Right lung (tissue), 10 donors: ENCODE measurements at places on chromosomes 6 and 20.

- DNase-seq, result no peak
Measured at GRCh38 chr6:158789115-158789917, 29.9 kb downstream of the EZR start.

- DNase-seq, result no peak
Measured at GRCh38 chr6:4932228-4932903, 71.5 kb downstream of the RPP40 start.

GRCh38 chr20:22574545-22575086, 9.8 kb downstream of the FOXA2 start:
- no peak for DNase-seq

- no peak for DNase-seq
Measured at GRCh38 chr20:53870426-53871315, 199.7 kb downstream of the BCAS1 start.

GRCh38 chr6:125392682-125393081, 90.9 kb upstream of the HDDC2 start:
- DNase-seq, result no peak

- DNase-seq, result no peak
Measured at GRCh38 chr20:54535746-54536145, 60.4 kb downstream of the DOK5 start.

DNA sequence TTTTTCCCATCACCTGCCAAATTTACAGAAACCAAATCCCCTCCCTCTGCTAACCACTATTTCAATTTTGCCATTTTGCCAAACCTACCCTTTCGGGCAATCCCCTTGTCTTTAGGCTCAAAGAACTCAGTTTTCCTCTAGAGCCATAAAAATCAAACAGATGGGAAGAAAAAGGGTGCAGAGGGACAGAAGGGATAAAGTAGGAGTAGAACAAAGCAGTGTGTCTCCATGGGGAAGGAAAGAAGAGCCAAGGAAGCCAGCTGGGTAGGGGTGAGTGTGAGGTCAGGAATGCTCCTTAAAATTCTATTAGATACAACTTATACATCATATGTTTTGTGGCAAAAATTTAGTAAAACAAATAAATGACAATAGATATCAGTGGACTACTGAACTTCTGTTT, 316.5 kb downstream of the BTBD9 start:
- peak; percentile 40 for DNase-seq

- no peak for DNase-seq
Measured at GRCh38 chr20:18360635-18361034, 72.3 kb downstream of the ZNF133 start.

GRCh38 chr6:140269591-140270165, 895.2 kb upstream of the CITED2 start:
- DNase-seq, result no peak

- DNase-seq, result no peak
Measured at GRCh38 chr20:50533061-50533460, 22.9 kb downstream of the PTPN1 start.

DNA sequence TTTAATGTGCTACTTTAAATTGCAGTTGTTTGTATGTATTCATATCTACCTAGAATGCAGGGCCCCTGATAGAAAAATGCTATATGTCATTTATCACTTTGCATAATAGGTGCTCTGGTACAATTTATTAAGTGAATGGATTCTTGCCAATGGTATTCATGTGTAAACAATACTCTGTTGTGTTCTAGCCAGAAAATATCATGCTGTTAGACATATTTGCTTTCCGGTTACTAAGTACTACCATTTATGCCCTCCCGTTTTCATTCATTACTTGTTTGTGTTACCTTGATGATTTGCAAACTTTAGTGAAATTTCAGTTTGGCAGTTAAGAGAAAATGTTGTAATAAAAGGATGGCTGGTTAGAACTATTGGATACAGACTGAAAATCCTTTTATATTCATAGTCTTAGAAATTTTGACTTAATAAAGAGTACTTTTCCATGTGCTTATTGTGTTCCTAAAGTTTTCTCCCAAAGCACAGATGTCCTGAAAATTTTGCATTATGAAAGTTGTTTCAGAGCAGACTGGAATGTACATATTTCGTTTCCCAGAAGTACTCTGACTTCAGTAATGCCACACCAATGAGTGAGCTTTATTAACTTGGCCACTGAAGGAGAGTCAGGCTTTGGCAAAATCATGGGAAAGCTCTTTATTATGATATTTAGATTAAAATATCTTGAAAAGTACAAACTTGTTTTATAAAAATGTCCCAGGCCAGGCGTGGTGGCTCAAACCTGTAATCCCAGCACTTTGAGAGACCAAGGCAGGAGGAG, 31.5 kb downstream of the RPF2 start:
- no peak for DNase-seq

DNA sequence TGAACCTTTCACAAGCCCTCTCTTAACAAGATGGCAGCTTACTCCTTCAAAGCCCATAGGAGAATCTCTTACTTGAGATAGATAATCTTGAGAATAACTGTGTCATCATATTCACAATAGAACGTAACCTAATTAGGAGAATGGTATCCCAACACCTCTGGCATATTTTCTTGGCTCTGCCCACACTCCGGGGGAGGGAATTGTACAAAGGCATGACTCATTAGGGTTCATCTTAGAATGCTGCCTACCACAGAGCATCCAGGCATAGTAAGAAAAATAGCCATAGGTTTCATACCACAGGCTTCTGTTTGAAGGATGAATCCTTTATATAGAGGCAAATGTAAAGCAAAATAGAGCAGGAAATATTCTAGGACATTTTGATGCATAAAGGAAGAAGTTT, 1100.6 kb upstream of the CITED2 start:
- DNase-seq, result no peak

- DNase-seq, result no peak
Measured at GRCh38 chr20:49880724-49881445, 34.4 kb downstream of the SPATA2 start.

DNA sequence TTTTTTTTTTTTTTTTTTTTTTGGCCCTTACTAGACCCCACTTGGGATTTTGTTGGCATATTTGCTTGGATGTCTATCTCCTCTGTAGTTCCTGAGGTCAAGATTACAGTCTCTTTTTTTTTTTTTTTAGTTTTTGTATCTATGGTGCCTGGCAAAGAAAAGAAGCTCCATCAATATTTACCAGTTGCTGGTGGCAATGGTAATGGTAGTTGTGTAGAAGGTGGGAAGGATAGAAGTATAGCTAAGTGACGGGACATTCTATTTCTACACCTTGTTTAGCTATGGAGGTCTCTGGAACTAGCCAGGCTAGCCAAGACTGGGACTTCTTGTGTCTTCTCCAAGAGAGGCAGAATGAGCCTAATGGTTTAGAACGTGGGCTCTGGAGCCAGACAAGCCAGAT, 42.2 kb upstream of the TNFAIP3 start:
- no peak for DNase-seq

DNA sequence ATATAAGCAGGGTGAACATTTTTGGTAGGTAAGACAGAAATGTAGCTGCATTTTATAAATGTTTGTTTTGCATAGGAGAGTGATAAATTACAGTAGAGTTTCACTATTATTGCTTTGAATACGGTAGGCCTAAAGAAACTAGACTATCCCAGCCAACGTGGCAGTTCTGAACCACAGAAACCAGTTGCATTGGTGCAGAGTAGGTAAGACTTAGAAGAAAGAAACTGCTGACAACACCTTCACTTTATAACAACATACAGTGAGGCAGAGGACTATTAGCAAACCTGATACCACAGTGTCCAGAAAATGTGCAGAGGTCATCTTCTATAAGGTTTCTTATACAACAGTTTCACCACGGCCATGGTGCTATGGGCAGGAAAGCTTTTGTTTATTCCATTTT, 566.1 kb downstream of the KIF16B start:
- DNase-seq, result no peak

DNA sequence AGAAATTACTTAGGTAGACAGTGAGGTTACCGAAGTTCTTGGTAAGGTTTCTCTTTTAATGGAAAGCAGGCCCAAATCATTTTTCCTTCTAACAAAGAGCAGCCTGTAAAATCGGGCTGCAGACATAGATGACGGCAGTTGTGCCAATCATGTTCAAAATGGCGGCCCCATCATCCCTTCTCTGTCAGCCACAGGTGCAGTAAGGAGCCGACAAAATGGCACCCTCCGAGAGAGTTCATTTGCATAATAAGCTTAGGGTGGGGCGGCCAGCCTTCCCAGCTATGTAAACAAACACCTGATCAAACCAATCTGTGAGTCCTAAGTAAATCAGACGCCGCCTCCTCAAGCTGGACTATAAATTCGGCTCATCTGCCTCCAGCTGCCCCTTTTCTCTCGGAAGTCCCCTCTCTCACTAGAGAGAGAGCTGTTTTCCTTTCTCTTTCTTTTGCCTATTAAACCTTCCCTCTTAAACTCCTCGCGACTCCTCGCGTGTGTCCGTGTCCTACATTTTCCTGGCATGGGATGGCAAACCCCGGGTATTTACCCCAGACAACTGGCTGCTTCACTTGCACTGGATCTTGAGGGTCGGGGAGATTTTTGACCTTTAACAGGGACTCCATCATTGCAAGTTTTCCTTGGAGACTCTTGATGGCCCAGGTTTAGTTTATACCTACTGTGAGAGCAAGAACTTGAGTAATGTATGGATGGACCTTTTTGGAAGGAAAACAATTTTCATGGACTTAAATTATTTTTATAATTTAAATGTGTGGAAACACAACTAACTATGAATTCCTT, 8.9 kb upstream of the DDR1 start:
- DNase-seq, result no peak

DNA sequence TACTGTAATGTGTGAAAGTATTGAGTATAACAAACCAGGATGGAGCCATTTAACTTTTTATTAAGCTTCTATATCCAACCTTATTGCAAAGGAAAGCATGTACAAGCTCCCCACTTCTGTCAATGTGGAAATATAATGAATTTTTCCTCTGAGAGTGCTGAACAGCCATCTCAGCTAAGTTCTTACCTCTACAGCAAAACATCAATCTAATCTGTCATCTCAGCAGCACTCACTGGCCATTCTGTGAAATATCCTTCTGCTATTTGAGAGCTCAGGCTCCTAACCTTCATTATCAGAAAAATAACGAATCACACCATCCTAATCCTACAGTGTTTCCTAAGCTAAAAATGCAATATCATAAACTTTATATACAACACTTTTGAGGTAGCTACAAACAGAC, 194.0 kb upstream of the RNF217 start:
- no peak for DNase-seq

- no peak for DNase-seq
Measured at GRCh38 chr6:81589465-81590313, 162.8 kb downstream of the TENT5A start.

DNA sequence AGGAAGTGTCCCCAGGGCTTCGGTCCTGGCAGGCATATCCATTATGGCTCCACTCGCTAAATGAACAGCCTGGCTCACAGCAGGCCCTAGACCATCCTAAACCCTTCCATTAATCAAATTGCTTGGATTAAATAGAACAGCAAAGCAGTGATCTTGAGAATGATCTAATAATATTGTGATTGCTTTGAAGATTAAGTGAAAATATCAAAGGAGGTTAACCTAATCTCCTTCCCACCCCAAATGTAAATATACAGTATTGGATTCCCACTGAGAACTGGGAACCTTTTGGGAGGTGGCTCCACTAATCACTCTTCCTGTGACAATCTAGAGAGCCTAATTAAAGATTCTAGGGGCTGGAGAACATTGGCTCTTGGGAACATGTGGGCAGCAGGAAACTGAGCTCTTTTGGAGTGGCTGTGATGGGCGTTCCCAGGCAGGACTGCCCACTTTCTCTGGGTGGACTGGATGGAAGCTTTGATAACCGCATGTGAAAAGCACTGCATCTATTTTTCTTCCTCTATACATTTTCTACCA, 68.3 kb upstream of the FRMD1 start:
- no peak for DNase-seq

GRCh38 chr20:10986586-10986985, 312.8 kb upstream of the JAG1 start:
- DNase-seq, result no peak

GRCh38 chr20:50855498-50856474, 60.9 kb downstream of the BCAS4 start:
- DNase-seq, result no peak

DNA sequence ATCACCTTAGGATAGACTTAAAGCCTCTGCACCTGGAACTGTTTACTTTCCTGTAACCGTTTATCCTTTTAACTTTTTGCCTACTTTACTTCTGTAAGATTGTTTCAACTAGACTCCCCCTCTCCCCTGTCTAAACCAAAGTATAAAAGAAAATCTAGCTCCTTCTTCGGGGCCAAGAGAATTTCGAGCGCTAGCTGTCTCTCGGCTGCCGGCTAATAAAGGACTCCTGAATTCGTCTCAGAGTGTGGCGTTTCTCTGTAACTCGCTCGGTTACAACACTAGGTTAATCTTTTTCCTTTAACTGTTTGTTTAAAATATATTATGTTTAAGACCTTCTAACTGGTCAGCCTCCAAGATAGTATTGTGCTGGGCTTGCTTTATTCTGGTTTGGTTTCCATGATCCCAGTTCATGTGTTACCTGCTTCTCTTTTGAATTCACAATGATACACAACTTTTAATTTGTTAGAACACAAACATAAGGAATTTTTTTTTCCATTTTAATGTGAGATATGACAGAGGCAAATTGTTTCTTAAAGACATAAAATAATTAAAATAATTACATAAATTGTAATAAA, 8.7 kb upstream of the NQO2 start:
- DNase-seq, result no peak

DNA sequence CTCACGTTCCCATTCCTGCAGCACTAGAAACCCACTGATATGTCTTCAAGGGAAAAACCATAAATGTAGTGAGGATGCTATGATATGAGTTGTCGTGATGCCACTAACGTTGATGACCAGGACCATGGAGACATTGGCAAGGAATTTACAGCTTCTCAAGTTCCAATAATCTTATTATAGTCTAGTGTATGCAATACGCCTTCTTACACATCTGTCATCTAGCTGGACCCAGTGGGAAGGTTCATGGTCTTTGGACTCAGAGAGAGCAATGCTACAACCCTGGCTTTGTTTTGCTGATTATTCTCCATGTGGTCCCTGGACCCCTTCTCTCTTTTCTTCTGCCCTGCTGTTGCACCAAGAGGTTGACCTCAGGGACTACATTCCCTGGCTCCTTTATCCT, 76.0 kb upstream of the BMP2 start:
- no peak for DNase-seq

DNA sequence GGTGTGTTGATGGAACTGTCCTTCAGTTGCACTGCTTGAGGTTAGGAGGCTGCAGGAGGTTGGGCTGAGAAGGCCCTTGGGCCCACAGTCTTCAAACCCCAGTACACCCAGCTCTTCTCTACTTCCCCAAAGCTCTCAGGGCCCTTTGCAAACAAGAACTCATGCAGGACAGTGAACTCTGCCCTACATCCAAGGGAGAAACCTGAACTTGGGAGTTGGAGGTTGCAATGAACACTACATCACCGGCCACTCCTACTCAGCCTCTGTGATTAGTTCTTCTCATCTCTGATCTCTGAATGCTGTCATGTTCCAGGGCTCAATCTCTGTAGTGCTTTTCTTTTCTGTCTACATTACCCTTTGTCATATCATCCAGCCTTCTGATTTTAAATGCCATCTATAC, 148.5 kb upstream of the PDE7B start:
- DNase-seq, result no peak

DNA sequence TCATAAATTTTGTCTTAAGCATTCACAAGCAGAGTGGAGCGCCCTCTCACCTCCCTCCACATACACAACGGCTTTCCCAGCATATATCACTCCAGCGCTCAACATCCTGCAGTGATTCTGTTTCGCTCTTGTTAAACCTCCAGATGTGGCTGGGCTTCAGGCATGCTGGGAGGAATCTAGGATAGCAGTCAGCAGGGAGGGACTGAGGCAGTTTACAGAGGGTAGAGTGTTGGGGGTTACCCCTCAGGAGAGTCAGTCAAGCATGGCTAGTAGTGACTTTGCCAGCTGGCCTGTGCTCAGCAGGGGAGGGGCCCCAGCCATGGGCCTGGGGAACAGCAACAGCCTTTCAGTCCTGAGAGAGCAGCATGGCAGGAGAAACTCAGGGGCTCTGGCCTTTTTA, 161.4 kb upstream of the FLRT3 start:
- peak; percentile 6 for DNase-seq
